ENCODE measurements at places on chromosomes 5 and 9.
A peak's percentile ranks its signal among the peaks of the same experiment; 100 is the strongest.

DNA sequence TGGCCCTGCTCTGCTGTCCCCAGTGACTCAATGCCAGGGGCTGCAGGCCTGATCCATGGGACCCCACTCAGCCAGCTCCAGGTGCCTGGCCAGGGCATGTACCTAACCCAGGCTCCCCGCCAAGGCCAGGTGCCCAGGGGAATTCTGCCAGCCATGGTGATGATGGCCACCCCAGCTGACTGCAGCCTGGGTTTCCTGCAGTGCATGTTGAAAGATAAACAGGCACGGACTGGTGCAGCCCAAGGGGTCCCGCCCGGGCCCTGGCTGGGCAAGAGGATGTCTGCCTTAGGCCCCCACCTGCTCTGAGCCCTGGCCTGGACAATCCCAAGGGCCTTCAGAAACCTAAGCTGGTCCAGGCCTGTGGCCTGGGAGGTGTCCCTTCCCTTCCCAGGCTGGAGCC is 1.2 kb downstream of the ABCA2 start:
- no peak for DNase-seq

DNA sequence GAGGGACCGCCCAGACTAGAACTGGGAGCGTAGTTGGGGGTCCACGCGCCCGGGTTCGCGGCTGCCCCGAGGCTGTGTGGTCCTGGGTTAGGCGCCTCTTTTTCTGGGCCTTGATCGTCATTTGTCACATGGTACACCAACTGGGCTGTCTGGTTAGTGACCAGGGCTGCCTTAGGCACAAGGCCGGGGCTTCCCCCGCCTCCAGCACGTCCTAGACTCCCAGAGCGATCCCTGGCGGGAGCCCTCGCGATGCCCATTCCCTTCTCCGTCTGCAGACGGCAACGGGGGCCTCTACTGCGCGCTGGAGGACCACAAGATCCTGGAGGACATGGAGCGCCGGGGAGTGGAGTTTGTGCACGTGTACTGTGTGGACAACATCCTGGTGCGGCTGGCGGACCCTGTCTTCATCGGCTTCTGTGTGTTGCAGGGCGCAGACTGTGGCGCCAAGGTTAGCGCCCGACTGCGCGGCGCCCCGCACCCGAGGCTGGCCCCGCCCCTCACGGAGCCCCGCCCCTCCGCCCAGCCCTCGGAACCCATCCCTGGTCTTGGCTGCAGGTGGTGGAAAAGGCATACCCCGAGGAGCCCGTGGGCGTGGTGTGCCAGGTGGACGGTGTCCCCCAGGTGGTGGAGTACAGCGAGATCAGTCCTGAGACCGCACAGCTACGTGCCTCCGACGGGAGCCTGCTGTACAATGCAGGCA is 1.5 kb downstream of the UAP1L1 start:
- DNase-seq: no peak

GRCh38 chr5:172503925-172504700 is 49.8 kb upstream of the SH3PXD2B start:
- DNase-seq: no peak

- no peak for DNase-seq
These were observed 3.7 kb downstream of the PITX1 start for GRCh38 chr5:135030123-135030955.

DNA sequence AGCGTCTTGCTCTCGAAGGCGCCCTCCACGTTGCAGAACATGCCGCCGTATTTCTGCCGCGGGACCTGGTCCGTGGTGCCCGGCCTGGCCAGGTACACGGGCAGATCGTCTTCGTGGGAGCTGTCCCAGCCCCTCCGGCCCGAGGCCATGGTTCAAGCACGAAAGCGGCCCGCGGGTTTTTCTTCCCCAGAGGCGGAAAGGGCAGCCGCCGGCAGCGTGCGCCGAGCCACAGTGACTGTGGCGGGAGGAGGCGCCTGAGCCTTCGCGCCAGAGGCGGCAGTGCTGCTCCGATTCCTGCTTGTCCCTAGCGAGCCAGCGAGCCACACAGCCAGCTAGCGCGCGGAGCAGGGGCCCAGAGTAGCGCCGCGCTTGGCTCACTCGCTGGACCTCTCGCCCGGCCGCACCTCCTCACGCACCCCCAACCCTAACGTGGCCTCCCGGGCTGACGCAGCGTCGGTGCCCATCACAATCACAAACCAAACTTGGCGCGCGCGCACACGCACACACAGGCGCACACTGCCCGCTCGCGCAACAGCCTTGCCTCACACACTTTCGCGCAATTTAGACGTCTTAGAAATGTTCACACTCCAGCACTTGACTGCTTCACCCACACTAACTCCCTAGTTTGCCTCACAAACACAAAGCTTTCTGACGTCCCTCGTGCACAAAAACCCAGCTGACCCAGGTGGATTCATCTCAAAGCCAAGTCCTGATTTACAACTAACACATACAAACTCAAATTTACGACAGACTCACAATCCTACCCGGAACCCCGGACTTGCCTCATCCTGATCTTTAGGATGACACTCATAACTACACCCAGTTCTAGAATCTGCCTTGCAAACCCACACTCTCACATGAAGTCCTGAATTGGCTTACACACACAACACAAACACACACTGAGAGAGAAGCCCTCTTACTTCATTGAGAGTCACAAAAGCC is at the start of gene DPYSL3:
Gene DPYSL3 (minus strand): TSS at position 359 of the 942 bp plus-strand sequence. CDS start 210 bp downstream, at position 149.
- DNase-seq: peak; percentile 36

- DNase-seq: no peak
These were observed 32.0 kb downstream of the SPIN1 start for GRCh38 chr9:88420227-88420626.

DNA sequence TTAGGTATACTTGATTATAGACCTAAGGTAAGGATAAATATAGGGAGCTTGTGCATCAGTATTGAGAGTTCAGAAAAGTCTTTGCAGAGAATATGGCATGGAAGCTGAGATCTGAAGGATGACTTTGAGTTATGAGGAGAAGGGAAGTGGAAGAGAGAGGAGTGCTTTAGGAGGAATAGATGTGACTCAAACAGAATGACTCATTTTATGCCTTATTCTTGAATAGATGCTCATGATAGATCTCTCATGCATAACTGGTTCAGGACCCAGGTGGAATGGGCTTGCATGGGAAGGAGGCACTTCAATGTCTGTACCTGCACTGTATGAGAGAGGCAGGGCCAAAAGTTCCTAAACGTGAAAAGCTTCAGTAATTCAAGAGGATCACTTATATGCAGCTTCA is 103.3 kb downstream of the CWC27 start:
- no peak for DNase-seq

- DNase-seq: no peak
These were observed 170.9 kb downstream of the SEC61B start for GRCh38 chr9:99392986-99393385.

- no peak for DNase-seq
These were observed 3.5 kb downstream of the PDLIM7 start for GRCh38 chr5:177493795-177494345.

DNA sequence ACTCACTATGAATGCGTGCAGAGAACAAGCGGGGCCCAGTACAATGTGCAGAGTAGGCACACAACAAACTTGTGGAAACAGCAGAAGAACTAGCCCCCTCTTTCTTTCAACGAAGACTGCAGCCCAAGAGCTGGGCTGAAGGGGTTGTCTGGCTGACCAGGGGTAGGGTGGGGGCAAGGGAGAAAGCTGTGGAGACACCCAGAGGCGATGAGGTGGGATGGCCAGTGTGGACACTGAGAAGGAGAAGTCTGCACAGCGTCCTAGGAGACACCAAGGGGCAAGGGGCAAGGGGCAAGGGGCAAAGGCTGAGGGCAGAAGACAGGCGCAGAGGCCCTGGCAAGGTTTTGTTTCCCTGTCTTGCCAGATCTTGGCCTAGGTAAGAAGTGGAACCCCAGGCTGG is 62.3 kb downstream of the LIFR start:
- DNase-seq: no peak

- DNase-seq: no peak
These were observed 63.2 kb downstream of the COL27A1 start for GRCh38 chr9:114218264-114219120.

GRCh38 chr9:127349483-127350113 is 47.4 kb upstream of the SLC2A8 start:
- DNase-seq: no peak

DNA sequence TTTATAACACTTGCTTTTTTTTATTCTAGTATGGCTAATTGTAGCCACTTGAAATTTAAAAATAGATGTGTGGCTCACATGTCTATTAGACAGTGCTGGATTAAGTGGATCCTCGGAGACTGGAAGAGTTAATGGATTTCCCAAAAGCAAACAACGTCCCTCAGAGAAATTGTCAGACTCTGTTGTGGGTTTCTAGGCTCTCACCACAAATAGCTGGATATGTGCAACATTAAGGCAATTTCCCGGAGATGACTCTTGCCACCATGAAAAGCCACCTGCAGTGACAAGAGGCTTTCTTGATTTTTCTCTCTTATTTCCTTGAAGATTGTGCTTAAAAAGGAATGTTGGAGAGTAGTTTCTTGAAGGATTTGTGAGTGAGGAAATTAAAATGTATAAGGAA is 43.2 kb downstream of the TMEM167A start:
- no peak for DNase-seq

- DNase-seq: no peak
These were observed 148.3 kb downstream of the FSTL4 start for GRCh38 chr5:133464013-133464412.

DNA sequence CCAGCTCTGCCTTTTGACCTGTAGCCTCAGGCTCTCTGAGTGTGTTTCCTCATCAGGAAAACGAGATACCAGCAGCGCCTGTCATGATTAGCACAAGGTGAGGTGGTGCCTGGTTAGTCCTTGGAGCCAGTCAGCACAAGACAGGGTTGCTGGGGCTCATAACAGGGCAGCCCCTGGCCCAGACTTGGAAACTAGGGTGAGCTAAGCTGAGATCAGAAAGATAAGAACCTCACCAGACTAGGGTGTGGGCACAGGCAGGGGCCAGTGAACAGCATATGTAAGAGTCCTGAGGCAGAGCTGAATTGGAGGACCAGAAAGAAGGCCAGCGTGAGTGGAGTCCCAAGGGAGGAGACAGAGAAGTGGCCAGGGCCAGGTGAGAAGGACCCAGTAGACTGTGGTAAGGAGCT is 42.7 kb upstream of the FUBP3 start:
- no peak for DNase-seq

DNA sequence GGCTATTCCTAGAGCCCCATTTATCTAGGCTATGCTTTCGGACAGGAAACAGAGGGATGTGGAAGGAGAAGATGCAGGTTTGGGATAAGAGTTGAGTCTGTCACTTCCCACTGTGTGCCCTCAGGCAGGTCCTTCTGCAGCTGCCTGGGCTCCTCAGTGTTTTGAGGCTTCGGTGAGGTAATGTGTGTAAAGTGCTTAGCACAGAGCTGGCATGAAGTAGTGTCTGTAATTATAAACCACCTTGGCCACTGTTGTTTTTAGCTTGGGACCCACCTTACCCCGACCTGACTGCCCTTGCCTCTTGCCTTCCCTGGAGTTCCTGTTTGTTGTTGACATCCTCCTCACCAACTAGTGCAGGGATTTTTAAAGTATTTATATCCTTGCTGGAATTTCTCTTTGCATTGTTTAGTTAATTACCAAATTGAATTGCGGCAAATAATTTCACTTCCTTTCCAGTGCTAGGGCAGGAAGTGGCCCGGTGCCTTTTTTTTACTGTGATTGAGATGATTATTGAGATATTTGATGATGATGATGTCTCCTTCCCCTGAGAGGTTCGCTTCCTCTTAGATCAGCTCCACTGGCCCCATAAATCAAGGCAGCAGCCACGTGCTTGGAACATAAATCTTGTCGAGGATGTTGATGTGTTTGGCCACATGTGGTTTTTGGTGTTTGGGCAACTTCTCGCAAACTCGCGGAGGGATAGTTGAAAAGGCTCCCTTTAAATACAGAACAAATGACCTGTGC is 38.3 kb upstream of the DAB2IP start:
- DNase-seq: no peak

DNA sequence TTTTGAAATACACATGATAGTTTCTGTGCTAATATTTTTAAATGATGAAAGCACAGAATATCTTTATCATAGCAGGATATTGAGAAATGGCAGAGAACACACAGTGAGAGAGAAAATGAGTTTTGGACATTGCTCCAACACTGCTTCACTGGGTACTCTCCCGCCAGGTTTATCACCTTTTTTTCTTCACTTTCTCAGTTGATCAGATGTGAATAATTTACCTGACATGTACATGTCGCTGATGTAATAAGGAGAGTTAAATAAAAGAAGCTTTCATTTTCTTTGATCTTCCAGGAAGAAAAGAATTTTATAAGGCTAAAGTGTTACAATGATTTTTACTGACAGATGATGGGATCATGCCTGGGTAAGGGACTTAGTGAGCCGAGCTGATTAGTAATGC is 134.5 kb downstream of the ALDH1A1 start:
- DNase-seq: no peak

- DNase-seq: no peak
These were observed 32.9 kb downstream of the FGD3 start for GRCh38 chr9:92980085-92980745.

DNA sequence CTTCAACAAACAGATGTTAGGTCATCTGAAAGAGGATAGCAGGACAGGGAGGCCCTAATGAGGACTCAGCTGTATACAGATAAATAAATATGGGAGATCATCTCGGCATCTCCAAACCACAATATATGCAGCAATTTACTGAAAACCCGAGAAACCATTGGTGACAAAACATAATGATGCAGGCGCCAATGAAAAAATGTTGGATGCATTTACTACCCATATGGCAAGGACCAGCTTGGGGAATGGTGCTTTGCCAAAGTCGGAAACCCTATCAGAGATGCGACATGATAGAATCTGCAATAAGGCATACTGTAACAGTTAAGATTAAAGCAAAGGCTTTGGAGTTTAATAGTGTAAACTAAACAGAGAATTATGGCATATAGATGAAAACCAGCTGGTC is 92.0 kb downstream of the SNCAIP start:
- no peak for DNase-seq

GRCh38 chr5:171989276-171989675 is 17.2 kb downstream of the FBXW11 start:
- DNase-seq: no peak

GRCh38 chr5:149028984-149029383 is 33.9 kb downstream of the SH3TC2 start:
- no peak for DNase-seq

- no peak for DNase-seq
These were observed 27.8 kb upstream of the LVRN start for GRCh38 chr5:115934388-115934974.

GRCh38 chr9:123941524-123942070 is 11.7 kb upstream of the DENND1A start:
- no peak for DNase-seq

GRCh38 chr9:79542735-79543620 is 28.8 kb upstream of the TLE4 start:
- no peak for DNase-seq

DNA sequence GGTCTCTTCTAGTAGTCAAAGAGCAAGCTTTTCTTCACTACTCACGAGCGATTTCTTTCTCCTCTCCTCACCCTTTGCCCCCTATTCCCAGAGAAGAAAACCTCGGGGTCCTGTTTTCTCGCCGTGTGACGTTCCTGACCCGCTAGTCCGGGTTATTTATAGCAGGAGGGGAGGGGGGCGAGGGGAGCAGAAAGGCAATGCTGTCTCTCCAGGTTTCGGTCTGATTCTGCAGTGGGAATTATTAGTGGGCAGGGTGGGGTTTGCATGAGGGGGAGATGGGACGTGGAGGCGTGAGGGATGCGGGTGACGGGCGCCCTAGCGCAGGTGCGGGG is 847 bp upstream of the GABRB2 start:
- no peak for DNase-seq
